ENCODE measurements at places on chromosomes 1 and 21.

DNA sequence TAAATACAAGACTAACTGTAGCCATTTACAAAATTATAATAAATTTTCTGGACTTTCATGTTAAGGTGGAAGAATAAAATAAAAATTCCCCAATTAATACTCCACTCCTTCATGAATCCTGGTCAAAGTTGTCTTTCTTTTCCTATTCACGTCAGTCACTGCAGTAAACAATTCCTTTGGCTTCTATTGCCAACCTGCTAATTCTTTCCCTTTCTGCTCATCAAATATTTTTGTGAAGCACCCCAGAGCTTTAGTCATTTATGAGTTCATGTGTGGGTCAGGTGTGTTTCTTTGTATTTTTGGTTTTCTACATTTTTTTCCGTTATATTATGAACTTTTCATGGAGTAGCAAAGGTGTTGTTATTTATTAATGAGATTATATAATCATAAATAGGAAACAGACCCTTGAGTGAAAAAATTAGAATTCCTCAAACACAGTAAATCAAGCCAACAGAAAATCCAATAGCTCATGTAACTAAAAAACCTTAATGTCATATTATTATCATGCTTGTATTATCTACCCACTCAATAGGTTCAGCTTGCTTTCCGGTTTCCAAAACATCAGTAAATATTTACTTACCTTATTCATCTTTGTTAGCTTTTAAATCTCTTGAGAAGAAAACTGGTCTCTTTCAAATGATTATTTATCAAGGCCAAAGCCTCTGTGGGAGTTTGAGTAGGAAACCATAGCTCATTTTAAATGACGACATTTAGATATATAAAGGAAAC lies 29.6 kb upstream of the PLA2G4A start:
- DNase-seq: no peak

GRCh38 chr1:208308221-208308620 lies 64.0 kb upstream of the PLXNA2 start:
- DNase-seq: no peak

DNA sequence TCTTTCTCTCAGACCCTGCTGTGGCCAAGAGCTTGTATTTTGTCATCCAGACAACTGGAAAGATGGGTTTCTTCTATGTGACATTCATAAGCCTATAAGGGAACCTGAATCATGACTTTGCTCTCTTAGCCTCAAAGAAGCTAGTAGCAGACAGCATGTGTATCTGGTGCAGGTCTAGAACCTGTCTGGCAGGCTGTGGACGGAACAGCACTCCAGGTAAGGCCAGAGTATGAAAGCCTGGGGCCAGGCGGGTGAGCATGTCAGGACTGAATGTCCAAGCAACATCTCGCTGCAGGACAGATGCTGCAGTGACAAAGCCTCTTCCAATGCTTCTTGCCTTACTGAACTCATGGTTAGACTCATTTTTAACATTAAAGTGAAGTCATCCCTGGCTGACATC lies 32.8 kb downstream of the AKNAD1 start:
- no peak for DNase-seq

GRCh38 chr1:183719289-183719688 lies 66.2 kb upstream of the APOBEC4 start:
- no peak for DNase-seq

- no peak for DNase-seq
Measured at GRCh38 chr1:60423146-60423780, 349.7 kb upstream of the C1orf87 start.

GRCh38 chr21:31220575-31220974 lies 123.5 kb downstream of the TIAM1 start:
- DNase-seq: no peak

- DNase-seq: no peak
Measured at GRCh38 chr1:21331752-21332478, 41.7 kb upstream of the ECE1 start.

- DNase-seq: no peak
Measured at GRCh38 chr1:94595658-94596057, 54.1 kb upstream of the F3 start.

DNA sequence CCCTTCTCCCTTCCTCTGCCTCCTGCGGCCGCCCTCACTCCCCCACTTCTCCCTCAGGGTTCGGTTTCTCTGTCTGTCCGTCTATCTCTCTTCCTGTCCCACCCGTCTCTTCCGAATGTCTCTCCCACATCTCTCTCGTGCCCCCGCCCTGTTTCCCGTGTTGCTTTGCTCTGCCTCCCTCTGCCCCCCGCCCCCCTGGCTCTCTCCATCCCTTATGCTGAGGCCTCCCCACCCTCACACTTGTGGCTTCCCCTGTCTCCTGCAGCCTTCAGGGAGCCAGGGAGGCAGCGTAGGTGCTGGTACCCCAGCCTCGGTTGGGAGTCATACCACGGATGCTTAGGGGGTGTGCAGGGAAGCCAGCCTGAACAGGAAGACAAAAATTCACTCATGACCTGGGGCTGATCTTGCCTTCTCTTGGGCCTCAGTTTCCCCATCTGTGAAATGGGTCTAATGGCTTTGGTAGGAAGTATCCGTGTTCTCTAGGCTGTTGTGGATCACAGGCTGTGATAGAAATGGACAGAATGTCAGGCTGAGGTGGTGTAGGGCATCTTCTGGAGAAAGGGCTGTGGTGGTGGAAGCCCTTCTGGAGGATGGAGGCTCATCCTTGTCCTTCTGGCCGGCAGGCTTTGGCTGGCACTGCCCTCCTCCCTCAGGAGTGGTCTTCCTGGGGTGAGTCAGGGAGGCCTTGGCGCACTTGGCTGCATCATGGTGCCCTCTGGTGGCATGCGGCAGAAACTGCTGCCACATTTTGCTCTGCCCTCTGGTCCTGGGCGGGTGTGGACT lies 55.5 kb downstream of the FOXO6 start:
- DNase-seq: peak; percentile 67

GRCh38 chr1:11334261-11334804 lies 61.3 kb downstream of the UBIAD1 start:
- no peak for DNase-seq

All from CD4-positive, alpha-beta T cell treated with Interleukin-4 for 1 hour (primary cell).